Aorta (tissue), 5 donors: ENCODE measurements at places on chromosomes 5 and 9. TPM values are rescaled to one million over a fixed set of nuclear protein-coding genes. Genes with fewer than 3 reads are reported as not detected.

The ARAP3 gene
- total RNA-seq = 21.4 TPM

The NR6A1 gene
- total RNA-seq = 0.42 TPM

The ZNF354C gene
- total RNA-seq = 6.3 TPM

GRCh38 chr5:119651486-119651885 lies 22.1 kb downstream of the FAM170A start:
- H3K4me1 ChIP-seq = no peaks in the 10 kb centered on the region
- no peak overlapping the region for H3K4me3 ChIP-seq
- H3K27me3 ChIP-seq = no peaks in the 10 kb centered on the region

The FLT4 gene
- total RNA-seq = 22.1 TPM

DNA sequence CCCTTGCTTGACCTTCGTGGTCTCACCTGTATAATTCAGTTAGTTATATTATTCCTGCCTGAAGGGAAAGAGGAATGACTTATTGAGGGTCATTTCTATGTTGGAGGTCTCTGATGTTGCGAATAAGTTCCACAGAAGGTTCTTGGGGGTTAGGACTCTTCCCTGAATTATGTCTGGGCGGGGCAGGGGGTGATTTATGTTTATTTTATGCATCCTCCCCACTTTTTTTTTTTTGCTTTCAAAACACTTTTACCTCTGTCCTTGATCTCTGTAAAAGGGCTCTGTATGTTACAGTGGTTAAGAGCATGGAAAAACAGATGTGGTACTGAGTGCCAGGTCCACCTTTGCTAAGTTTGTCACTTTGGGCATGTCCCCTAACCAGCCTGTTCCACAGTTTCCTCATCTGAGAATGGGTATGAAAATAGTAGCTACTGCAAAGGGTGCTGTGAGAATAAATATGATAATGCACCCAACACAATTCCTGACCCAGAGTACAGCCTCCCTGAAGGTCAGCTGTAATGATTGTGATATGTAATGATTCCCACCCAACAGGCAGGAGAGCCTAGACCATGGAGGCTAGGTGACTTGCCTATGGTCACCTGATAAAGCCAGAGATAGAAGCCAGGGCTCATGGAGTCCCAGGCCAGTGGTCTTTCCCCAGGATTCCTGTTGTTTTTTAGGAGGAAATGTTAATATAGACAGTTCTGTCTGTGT lies 54.8 kb downstream of the SLC22A5 start:
- H3K36me3 ChIP-seq = no peaks in the 10 kb centered on the region
- no peaks in the 10 kb centered on the region for H3K4me1 ChIP-seq
- no peak overlapping the region for H3K4me3 ChIP-seq
- no peak overlapping the region for H3K27ac ChIP-seq

DNA sequence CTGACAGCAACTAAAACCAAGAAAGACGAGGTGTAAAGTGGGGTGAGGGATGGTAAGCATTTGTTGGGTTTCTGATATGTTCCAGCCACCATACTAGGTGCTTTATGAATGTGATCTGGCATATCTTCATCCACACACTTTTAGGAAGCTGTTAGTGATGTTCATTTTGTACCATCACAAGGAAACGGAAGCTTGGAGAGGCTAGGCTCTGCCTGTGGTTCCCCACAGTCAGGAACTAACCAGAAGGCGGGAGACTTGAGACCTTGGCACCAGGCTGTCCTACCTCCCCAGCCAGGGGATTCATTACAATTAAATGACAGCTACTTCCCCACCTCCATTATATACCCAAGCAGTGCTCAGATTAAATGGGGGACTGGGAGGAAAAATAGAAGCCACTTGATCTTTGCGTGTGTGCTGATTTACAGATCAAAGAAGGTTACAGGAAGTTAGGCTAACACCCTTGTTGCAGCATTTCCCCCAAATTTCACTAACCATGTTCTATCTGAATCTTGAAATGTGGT lies 43.0 kb downstream of the SFXN1 start:
- H3K36me3 ChIP-seq = peaks cover 4% of the 10 kb centered on the region
- no peak overlapping the region for H3K27ac ChIP-seq
- no peaks in the 10 kb centered on the region for H3K4me1 ChIP-seq
- DNase-seq = no peak
- no peaks in the 10 kb centered on the region for H3K27me3 ChIP-seq
- H3K4me3 ChIP-seq = no peak overlapping the region

GRCh38 chr9:4741365-4742089 lies 525 bp upstream of the AK3 start:
- H3K4me1 ChIP-seq = peaks cover 2% of the 10 kb centered on the region
- peak overlapping the region; percentile 45 for H3K4me3 ChIP-seq
- H3K27ac ChIP-seq = peak overlapping the region; percentile 24
- DNase-seq = peak; percentile 55
- no peaks in the 10 kb centered on the region for H3K36me3 ChIP-seq

The CDKN2B gene
- 4.8 TPM for total RNA-seq

GRCh38 chr9:107269681-107270080 lies 13.4 kb upstream of the RAD23B start:
- no peak overlapping the region for H3K27ac ChIP-seq
- no peaks in the 10 kb centered on the region for H3K4me1 ChIP-seq
- peaks cover 4% of the 10 kb centered on the region for H3K27me3 ChIP-seq
- H3K4me3 ChIP-seq = no peak overlapping the region
- no peak for DNase-seq
- no peaks in the 10 kb centered on the region for H3K36me3 ChIP-seq

- H3K4me3 ChIP-seq = peak overlapping the region; percentile 24
- DNase-seq = peak; percentile 38
- no peaks in the 10 kb centered on the region for H3K4me1 ChIP-seq
- no peaks in the 10 kb centered on the region for H3K36me3 ChIP-seq
- no peak overlapping the region for H3K27ac ChIP-seq
Measured at GRCh38 chr5:155727512-155728145, 599.3 kb upstream of the SGCD start.

DNA sequence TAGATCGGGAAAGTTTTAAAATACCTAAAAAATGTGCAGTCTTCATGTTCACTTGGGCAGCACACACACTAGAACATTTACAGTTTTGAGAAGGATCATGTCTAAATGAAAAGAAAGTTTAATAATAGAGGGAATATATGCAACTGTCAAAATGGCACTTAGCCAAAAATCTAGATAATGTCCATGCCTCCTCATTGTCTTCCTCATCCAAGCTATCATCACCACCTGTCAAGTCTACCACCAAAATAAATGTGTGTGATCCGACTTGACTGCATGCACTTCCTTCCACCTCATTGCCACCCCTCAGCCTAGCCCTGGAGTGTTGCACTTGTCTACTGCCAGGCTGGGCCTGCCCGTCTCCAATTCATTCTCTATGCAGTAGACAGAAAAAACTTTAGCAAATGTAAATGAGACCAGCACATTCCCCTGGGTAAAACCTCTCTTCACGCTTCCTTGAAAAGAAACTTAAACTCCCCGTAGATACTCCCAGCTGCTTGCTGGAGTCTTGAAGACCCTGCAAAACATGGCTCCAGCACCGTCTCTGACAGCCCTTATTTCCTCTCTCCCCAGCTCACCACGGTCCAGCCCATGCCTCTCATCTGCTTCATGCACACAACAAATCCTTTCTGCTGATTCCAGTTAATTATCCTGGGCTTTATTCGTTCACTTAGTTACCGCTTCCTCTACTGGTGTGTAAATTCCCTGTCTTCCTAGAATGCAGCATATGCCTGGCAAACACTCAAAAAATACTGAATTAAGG lies 66.9 kb downstream of the FANCC start:
- H3K4me3 ChIP-seq = no peak overlapping the region
- no peaks in the 10 kb centered on the region for H3K4me1 ChIP-seq
- no peak overlapping the region for H3K27ac ChIP-seq
- H3K36me3 ChIP-seq = peaks cover 4% of the 10 kb centered on the region

DNA sequence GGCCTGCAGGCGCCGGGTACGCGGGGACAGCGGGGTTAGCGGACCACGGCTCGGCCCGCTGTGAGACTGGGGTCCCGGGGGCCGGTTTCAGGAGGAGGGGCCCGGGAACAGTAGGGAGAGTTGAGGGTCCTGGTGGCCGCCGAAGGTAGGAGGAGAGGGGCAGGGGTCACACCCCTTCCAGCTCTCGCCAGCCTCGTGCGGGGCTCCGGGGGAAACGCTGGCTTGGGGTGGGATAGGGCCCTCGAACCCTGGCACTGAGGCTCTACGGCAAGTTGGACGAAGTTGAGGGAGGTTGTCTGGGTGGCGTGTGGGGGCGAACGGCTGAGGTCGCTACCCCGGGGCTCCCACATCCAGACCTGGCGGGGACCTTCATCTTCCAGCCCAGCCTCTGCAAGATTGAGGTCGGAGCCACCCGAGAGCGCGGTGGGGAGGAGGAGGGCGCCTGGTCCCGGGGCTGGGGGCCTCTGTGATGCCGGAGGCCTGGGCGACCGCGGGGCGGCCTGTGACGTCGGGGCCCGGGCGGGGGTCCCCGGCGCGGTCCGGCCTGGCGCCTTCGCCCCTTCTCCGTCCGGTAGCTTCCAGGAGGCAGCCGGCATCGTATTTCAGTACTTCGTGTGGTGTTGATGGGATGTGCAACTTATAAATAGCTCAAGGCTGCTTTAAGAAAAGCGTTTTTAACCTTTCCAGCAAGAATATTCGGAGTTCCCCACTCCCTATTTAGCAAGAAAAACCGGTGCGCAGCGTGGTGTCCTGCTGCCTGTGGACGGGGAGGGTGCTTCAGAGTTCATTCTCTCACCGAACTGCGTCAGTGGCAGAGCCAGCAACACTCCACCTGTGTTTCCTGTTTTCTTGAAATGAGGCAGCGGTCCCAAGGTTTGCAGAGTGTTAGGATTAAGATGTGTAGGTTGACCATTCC lies 902 bp downstream of the HABP4 start:
- H3K4me1 ChIP-seq = no peaks in the 10 kb centered on the region
- no peaks in the 10 kb centered on the region for H3K27me3 ChIP-seq
- peak; percentile 77 for DNase-seq
- peak overlapping the region; percentile 79 for H3K27ac ChIP-seq

The MCTP1 gene
- total RNA-seq = 30.8 TPM

The FNIP1 gene
- 43.2 TPM for total RNA-seq

GRCh38 chr9:70044490-70045307 lies 1.1 kb downstream of the MAMDC2 start:
- peaks cover 2% of the 10 kb centered on the region for H3K4me1 ChIP-seq
- H3K36me3 ChIP-seq = no peaks in the 10 kb centered on the region
- peak overlapping the region; percentile 55 for H3K4me3 ChIP-seq
- DNase-seq = no peak
- no peaks in the 10 kb centered on the region for H3K27me3 ChIP-seq

DNA sequence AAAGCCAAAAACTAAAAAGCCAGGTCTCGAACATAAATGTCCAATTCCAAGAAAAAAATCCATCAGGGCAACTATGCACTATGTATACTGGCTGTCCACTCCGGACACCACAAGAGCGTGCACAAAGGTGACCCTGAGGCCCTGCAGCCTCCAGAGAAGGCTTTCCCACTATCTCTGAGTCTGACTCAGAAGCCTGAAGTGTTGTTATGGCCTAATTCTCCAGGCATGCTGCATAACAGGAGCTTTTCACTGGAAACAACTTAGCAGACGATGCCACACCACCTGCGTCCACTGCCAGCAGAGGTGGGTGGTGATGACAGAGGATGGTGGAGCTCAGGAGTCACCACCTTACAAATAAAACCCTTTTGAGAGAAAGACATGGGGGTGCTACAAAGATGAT lies 63.7 kb downstream of the HABP4 start:
- H3K4me3 ChIP-seq = no peak overlapping the region
- H3K36me3 ChIP-seq = no peaks in the 10 kb centered on the region
- no peak for DNase-seq
- H3K4me1 ChIP-seq = no peaks in the 10 kb centered on the region
- peak overlapping the region; percentile 2 for H3K27ac ChIP-seq

- H3K27ac ChIP-seq = no peak overlapping the region
- H3K4me1 ChIP-seq = no peaks in the 10 kb centered on the region
- no peak for DNase-seq
- no peak overlapping the region for H3K4me3 ChIP-seq
- H3K27me3 ChIP-seq = no peaks in the 10 kb centered on the region
- no peaks in the 10 kb centered on the region for H3K36me3 ChIP-seq
Measured at GRCh38 chr9:20070336-20070735, 281.5 kb upstream of the SLC24A2 start.

GRCh38 chr9:135252980-135253304 lies 165.5 kb downstream of the OLFM1 start:
- no peaks in the 10 kb centered on the region for H3K4me1 ChIP-seq
- H3K4me3 ChIP-seq = no peak overlapping the region
- DNase-seq = peak; percentile 24
- H3K36me3 ChIP-seq = no peaks in the 10 kb centered on the region

DNA sequence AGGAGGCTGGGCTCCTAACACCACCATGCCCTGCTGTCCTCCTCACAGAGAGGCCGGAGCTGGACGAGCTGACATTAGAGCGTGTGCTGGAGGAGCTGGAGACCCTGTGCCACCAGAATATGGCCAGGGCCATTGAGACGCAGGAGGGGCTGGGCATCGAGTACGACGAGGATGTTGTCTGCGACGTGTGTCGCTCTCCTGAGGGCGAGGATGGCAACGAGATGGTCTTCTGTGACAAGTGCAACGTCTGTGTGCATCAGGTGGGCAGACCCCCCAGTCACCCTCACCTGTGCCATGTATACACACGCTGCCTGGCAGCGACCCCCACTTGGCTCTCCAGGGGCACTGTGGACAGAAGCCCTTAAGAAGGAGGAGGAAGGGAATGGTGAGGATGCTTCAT lies 35.2 kb downstream of the JADE2 start:
- H3K27ac ChIP-seq = no peak overlapping the region
- DNase-seq = no peak
- H3K4me3 ChIP-seq = no peak overlapping the region
- no peaks in the 10 kb centered on the region for H3K27me3 ChIP-seq

DNA sequence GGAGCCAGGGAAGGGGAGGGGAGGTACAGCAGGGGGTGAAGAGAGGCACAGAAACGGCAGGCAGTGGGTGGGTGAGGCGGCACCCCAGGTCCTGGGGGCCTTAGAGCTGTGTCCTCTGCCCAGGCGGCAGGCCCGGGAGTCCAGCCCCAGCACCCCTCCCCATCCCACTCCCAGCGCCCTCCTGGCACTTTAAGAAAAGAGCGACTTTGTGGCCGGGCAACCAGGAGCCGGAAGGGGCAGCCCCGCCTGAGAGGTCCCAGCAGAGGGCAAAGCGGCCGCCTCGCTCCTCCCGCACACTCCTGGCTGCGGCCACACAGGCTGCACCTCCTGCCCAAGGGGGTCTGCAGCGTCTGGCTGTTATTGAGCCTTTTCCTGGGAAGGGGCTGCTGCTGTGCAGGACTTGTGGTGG lies 42.6 kb downstream of the NACC2 start:
- H3K27me3 ChIP-seq = no peaks in the 10 kb centered on the region
- peaks cover 2% of the 10 kb centered on the region for H3K4me1 ChIP-seq
- H3K27ac ChIP-seq = peak overlapping the region; percentile 69
- no peak overlapping the region for H3K4me3 ChIP-seq

DNA sequence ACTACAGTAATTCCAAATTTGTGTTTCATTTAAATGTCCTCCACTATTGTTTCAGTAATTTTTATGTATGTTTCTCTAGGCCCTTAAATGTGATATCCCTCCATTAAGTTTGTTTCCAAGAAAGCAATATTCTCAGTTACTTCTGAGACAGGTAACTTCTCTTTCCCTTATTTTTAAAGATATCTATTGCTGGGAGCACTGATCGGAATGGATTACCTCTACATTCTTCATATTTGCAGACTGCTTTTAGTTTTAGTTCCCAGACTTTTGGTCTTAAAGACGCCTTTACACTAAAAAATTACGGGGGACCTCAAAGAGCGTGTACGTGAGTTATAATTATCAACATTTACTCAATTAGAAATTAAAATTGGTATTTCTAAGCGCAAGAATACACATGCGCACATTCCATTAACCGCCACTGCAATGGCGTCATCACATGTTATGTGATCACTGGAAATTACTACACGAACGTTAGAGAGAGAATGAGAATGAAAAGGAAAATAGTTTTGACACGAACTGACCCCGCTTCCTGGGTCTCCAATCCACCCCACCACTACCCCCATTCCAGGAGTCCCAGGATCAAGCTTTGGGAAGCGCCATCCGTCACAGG lies 519 bp upstream of the RAD50 start:
- DNase-seq = no peak
- peak overlapping the region; percentile 50 for H3K4me3 ChIP-seq

The CYLC2 gene
- total RNA-seq = not detected

GRCh38 chr9:78470216-78470615 lies 173.3 kb downstream of the PSAT1 start:
- H3K4me1 ChIP-seq = no peaks in the 10 kb centered on the region
- DNase-seq = no peak
